ENCODE measurements at places on chromosomes 3 and 15.

- DNase-seq: no peak
Observed at GRCh38 chr3:27431116-27431515, 53.1 kb downstream of the SLC4A7 start.

DNA sequence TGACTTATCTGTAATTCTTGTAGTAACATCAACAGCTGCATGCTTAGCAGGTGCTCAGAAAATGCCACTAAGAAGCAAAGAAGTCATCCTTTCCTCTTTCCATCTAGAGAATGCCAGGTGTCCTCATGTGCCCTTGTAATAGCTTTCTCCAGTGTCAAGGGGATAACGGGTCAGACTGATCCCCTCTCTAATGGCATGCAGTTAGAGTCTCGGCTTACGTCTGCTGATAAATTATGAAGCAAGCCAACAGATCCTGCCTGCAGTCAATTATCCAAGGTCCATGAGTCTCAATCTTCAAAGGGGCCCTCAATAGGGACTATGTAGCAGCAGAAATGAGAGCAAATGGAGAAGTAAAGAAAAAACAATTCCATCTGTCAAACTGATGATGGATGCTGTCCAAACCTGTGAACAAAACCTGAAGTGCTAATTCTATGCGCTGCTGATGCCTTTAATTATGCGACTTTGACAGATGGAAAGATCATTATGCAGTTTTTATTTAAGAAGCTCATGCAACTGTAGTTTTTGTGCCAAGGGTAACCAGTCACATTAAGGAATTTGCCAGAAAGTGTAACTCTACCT lies 162.8 kb upstream of the PEX5L start:
- DNase-seq: no peak

DNA sequence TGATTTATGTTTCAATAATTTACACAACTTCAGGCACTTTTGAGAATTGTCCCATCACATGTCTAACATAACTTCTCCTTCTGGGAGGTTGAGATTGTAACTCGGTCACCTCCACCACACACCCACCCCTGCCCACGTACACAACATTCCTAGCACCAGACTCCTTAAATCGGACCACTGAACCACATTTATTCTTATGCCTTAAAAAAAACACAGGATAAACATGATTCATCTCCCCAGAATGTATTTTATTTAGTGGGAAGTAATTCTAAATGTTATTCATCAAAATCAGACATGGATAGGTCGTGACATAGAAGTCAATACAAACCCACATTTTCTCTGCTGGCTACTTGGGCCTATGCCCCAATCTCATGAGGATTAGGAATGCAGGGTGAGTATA lies 3.0 kb downstream of the SNTN start:
- no peak for DNase-seq

- DNase-seq: peak; percentile 72
Observed at GRCh38 chr15:31352911-31353811, 26.5 kb downstream of the KLF13 start.

- no peak for DNase-seq
Observed at GRCh38 chr15:38788918-38789317, 224.3 kb upstream of the RASGRP1 start.

GRCh38 chr3:183328823-183329222 lies 75.8 kb downstream of the B3GNT5 start:
- DNase-seq: no peak

DNA sequence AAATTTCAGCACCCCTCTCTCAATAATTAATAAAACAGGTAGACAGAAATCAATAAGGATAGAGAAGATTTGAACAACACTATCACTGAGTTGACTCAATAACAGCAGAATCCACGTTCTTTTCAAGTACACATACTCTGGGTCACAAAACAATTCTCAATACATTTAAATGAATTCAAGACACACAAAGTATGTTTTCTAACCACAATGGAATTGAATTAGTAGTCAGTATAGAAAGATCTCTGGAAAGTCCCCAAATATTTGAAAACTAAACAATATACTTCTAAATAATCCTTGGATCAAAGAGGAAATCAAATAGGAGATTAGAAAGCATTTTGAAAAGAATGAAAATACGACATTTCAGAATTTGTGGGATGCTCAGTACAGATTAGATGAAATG lies 40.0 kb downstream of the TKT start:
- no peak for DNase-seq

DNA sequence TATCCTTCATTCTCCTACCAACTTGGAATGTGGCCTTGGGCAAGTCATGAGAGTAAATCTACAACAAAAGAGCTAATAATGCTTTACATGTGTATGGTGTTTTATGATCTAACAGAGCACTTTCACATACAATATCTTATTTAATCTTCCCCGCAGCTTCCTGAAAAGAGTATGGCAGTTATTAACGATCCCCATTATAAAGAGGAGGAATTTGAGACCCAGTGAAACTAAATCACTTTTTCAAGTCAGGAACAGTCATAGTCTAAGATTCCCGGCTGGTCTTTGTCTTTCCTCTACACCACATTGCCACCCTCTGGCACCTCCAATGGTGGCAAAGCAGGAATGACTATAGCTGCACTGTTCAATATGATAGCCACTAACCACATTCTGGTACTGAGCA lies 69.7 kb upstream of the CMSS1 start:
- DNase-seq: no peak

- DNase-seq: no peak
Observed at GRCh38 chr15:69666921-69667811, 214.5 kb downstream of the RPLP1 start.

GRCh38 chr15:65346856-65347598 lies 30.8 kb downstream of the IGDCC3 start:
- DNase-seq: no peak

DNA sequence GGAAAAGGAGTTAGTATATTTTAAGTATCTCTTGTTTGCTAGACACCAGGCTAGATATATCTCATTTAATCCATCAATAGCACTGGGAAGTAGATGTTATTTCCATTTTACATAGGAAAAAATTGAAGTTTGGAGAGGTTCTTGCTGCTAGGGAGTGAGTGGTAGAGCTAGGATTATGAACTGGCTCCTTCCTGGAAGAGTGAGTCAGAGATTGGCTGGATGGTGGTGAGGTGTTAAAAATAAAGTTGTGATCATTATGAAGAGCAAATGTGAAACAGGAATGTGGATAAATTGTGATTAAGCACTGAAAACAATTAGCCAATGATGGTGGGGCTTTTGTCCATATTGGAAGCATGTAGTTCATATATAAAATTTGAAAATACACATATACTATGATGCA lies 234.2 kb downstream of the WNT5A start:
- no peak for DNase-seq
